ENCODE measurements at places on chromosomes 1 and 21.
A peak's percentile ranks its signal among the peaks of the same experiment; 100 is the strongest.

- no peak for DNase-seq
These were observed 13.7 kb upstream of the TMEM51 start for GRCh38 chr1:15139654-15140350.

- DNase-seq: no peak
These were observed 106.5 kb upstream of the RAB3GAP2 start for GRCh38 chr1:220378571-220379302.

DNA sequence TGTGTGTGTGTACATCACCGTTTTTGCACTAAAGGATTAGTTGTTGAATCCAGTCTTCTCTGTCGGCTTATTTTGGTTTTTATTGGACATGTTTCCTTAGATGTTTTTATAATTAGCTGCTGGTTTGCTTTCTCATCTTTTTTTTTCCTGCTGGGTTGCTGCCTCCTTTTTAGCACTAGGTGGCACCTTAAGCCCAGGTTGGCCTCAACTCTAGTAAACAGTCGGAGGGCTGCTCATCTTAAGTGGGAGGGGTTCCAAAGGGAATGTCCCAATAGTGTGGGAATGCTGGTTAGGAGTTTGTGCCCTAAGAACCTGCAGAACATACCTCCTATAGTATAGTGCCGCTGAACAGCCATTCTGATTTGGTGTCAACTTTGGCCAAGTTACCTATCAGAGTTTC is 570.1 kb upstream of the CXADR start:
- no peak for DNase-seq

DNA sequence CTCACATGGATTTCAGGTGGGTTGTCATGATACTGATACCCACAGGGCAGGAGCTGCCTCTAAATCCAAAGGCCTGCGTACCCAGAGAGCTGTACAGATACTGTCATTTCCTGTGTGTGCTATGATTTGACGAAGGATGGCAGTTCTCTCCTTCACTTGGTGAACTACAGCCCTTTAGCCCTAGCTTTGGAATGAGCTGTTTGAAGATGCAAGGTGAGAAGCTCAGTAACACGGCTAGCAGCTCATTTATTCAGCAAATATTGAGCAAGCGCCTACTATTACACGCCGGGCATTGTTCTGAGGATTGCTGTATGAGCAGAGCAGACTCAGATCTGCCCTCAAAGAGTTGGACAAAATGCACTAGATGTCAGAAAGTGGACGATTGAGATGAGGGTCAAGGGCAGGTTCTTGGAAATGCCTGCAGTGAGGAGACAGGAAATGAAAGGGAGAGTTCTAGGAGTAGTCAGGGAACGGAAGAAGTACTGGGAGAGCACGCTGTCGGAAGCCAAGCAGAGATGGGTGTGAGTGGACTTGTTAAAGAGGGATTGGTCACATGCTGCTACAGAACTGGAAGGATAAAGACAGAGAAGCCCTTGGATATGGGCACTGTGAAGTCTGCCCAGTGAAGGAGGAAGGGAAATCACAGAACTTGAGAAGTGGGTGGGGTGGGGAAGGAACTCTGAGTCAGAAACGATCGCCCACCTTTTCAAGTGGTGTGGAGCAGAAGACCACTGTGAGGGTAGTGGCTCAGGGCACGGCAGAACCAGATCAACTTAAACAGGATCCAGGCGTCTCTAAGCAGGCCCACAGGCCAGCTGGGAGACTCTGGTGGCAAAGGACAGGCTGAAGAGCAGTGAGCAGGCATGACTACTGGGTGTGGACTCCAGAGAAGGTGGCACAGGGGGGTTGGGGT is 7.1 kb downstream of the PTGFRN start:
- DNase-seq: no peak

GRCh38 chr1:163082971-163083370 is 13.8 kb downstream of the RGS4 start:
- no peak for DNase-seq

DNA sequence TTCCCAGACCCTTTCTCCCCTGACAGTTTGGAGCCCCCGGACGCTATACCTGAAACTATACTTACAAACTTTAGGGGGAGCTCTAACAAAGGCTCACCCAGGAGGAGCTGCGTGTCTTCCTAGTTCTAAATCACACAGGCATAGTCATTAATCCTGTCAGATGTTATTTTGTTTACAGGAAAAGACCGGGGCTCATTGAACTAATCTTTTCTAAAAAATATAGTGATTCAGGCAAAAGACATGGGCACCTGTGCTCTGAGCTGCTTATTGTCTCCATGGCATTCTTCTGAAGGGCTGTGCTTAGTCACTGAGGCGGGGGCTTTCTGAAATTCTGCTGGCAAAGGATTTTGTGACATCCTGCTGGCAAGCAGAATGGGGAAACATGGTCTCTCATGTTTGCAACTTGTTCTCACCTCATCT is 1577.0 kb downstream of the NCAM2 start:
- peak; percentile 1 for DNase-seq

DNA sequence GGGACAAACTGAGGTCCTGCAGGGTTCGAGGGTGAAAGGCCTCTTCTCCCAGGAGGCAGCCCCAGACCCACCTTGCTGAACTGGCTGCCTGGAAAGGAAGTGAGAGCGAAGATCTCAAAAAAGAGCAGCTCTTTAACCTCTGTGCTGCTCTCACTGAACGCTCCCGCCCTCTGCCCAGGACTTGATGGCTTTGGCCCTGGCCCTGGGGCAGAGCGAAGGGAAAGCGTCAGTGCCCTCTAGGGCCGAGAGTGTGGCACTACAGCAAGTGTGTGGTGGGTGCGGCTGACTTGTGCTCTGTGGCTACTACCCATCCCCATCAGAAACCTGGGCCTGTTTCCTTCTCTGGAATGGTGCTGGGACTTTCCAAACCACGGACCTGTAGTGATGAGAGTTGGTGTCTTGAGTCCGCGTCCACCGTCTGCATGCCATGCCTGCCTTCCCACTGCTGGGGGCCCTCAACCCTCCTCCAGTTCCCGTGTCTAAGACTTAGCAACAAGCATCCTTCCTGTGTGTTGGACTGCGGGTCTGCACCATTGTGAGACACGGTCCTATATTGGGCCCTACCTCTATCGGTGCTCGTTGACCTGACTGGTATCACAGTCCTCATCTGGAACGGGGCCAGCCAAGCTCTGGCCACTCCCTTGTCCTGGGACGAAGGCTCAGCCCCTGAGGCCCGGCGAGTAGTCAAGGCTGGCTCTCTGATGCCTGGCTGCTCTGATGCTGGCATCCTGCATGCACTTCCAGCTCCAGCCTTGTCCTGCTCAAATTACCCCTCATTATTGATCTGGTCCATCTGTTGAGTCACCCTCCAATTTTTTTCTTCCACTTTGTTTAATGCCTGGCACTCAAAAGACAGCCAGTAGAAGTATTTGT is 180.3 kb downstream of the DISC1 start:
- DNase-seq: peak; percentile 37

GRCh38 chr1:66446261-66447001 is 87.5 kb upstream of the SGIP1 start:
- DNase-seq: peak; percentile 78

DNA sequence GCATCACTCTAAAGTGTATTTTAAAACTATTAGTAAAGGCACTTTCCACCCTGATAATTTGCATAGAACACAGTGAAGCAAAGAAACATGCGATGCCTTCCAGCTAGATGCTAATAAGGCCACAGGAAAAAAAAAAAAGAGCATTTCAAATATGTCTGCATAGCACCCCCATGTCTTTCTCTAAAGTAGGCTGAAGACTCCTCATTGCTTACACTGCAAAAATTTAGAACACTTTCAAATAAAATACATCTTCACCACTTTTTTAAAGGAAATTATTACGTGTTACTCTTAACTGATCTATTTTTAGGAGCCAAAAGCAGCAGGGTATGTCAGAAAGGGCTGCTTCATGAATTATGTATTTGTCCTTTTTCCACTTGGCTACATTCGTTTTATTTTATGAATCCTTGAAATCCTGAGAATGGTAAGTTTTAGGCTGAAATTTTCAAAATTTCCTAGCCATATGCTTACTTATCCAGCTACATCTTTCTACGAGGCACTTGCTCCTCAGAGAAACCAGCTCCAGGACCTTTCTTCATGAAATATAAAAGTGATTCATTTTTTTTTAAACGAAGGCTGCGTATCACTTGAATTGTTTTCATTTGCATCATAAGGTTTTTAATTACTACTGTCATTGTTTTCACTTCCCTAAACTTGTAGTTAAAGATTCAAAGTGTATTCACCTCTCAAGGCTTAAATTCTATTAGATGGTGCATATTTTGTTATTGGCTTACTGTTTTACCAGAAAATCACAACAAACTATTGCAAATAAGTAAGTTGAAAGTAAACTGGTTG is 513.0 kb downstream of the PTPRC start:
- no peak for DNase-seq
